ENCODE measurements at places on chromosomes 3 and 15. TPM values are rescaled to one million over a fixed set of nuclear protein-coding genes. Genes with fewer than 3 reads are reported as not detected.

DNA sequence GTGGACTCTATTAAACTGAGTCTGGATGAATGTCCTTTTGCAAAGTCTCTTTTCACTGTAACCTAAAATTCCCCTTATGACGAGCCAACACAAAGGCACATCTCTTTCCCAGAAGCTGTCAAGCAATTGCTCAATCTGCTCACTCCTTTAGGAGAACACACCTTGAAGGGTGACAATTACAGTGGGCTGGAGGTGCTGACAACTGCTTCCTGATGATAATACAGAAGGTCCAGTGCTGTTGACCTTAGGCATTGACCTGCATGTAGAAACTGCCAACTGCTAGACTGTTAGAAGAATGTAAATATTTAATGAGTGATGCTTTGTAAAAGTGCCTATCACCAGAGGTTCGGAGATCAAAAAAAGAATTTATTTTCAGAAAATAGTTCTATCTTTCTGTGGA, 757.7 kb downstream of the GRM7 start:
- DNase-seq: no peak

DNA sequence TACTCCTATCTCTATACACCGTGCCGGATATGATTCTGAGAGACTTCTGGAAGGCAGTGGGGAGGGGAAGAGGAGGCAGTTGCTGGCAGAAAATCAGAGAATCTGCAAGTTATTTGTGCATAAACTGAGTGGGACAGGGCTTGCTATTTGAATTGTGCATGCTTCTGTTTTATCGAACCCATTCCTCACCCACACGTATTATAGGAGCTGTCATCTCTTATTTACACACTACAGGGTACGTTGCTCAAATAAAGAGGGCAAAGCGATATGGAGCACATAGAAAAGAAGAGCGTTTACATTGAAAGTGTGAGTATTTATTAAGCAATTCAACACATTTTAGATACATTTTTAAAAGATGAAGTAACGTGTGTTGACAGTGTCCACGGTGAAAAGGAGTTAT, 191.6 kb downstream of the CPNE4 start:
- no peak for DNase-seq

- no peak for DNase-seq
Observed at GRCh38 chr3:140910860-140911259, 30.8 kb upstream of the SLC25A36 start.

DNA sequence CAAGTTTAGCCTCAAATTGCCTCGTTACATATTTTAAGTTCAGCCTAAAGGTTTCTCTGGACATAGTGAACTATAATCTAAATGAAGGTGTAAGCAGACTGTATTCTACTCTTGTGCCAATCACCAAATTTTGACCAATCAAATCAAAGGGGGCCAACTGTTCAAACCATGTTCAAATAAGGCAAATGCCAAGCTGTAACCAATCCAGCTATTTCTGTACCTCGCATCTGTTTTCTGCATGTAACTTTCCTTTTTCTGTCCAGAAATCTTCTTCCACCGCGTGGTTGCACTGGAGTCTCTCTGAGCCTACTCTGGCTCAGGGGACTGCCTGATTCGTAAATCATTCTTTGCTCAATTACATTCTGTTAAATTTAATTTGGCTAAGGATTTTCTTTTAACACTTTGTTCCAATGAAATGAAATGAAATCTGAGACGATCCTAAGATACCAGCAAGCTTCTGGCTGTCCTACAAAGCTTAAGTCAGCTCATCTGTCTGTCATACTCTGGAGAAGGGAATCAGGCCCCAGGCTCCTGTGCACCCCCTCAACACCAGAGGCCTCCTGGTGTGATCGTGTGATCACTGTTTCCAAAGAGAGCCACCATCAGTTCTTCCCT, 53.2 kb upstream of the ZNF148 start:
- DNase-seq: no peak

- no peak for DNase-seq
Observed at GRCh38 chr3:152100491-152101132, 168.1 kb upstream of the MBNL1 start.

Gene LSG1
- 9.6 TPM for polyA plus RNA-seq

Gene TTC23
- 5.7 TPM for polyA plus RNA-seq

DNA sequence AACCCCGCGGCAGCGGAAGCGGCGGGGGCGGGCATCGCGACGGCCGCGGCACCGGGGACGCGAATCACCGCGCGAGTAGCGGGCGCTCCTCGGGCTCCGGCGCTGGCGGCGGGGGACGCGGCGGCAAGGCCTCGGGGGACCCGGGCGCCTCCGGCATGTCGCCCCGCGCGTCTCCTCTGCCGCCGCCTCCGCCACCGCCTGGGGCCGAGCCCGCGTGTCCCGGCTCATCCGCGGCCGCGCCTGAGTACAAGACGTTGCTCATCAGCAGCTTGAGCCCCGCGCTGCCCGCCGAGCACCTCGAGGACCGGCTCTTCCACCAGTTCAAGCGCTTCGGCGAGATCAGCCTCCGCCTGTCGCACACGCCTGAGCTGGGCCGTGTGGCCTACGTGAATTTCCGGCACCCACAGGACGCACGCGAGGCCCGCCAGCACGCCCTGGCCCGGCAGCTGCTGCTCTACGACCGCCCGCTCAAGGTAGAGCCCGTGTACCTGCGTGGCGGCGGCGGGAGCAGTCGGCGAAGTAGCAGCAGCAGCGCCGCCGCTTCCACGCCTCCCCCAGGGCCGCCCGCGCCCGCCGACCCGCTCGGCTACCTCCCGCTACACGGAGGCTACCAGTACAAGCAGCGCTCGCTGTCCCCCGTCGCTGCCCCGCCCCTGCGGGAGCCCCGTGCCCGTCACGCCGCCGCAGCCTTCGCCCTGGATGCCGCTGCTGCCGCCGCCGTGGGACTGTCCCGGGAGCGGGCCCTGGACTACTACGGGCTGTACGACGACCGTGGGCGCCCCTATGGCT, 675 bp downstream of the RBM15B start:
- DNase-seq: no peak

Gene MAP2K1
- 164 TPM for polyA plus RNA-seq

DNA sequence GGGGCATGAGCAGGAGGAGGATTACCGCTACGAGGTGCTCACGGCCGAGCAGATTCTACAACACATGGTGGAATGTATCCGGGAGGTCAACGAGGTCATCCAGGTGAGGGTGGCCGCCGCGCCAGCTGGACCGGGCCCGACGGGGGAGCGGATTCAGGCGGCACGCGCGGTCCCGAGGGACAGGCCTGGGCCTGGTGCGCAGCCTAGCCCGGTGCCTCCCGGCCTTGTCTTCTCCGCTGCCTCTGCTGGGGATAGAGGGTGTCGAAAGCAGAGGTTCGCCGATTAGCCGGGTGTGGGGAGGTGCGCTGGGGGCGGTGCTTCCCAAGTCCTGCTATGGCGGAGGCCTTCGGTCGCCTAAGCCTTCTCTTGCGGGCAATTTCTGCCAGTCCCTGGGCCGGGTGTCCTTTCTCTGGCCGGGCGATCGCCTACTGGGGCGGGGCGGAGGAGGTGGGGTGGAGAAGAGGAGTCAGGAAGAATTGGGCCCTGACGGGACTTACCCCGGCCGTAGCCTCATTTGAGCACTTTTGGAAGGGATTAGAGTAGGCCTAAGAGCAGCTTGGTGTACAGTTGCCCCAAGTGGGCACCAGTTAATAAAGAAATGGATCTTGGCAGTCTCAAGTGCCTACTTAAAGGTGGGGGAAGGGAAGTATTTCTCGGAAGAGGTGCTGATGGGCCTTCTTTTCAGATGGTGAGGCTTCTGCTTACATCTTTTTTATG, 940 bp downstream of the ARIH1 start:
- DNase-seq: peak; percentile 85

DNA sequence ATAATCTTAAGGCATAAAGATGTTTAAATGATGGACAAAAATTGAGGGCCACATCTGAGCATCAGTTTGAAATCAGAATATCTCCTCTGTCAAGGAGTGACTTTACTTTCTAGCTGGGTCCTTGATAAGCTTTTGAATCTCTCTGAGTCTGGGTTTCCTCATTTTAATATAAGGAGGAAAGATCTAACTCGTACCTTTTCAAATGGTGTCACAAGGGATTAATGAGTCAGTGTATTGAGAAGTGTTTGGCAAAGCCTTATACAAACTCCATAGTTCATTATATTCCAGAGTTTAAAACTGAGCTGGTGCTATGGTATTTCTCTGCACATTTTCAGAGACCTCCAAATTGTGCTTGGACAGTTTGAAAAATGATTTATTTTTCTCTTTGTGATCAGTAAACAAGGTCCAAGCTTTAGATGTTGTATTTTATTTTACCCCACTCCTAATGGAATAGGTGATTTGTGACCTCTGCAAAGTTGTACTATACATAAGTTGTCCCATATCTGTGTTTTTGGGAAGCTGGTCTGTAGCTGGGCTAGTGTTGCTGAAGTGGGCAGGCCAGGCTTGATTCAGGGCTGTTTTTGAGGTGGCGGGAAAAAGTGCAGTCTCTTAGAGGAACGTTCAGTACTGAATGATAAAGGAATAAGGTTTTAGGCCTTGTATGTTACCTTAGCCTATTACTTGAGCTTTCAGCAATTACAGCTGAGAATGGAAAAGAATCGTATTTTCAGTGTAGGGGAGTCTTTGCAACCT, 5.6 kb downstream of the FNDC3B start:
- no peak for DNase-seq

Gene TMPRSS7
- polyA plus RNA-seq: not detected

DNA sequence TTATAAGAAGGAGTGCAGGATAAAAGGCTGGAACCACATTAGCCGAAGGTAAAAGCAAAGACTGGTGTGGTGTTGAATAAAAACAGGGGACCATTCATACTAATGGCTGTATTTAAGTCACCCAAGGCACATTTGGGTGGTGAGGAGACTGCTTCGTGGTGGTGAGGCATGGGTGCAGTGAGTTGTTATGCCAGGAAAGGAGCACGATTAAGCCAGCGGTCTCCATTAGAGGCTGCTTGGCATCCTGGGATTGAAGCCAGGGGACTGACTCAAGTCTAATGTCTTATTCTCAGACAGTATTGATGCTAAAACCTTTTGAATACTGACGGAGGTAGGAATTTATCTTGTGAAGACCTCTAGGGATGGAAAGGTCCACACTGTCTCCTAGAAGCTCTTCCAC, 21.9 kb downstream of the FEM1B start:
- no peak for DNase-seq

DNA sequence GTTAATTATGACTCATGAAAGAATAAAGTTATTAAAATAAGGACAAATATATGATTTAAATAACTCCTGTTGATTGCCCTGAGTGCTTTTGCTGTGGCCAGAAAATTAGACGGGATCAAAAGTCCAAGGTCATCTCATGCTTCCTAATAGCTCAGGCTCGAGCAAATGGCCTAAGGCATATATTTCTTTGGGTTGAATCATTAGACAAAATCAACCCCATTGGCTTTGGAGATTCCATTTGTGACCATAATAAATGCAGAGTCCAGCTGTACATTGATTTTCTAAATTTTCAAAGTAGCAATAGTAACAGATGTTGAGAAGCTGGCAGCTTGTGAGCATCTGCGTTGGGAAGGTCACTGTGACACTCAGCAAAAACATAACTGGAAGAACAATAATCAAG, 464.5 kb upstream of the TGFBR2 start:
- DNase-seq: no peak

DNA sequence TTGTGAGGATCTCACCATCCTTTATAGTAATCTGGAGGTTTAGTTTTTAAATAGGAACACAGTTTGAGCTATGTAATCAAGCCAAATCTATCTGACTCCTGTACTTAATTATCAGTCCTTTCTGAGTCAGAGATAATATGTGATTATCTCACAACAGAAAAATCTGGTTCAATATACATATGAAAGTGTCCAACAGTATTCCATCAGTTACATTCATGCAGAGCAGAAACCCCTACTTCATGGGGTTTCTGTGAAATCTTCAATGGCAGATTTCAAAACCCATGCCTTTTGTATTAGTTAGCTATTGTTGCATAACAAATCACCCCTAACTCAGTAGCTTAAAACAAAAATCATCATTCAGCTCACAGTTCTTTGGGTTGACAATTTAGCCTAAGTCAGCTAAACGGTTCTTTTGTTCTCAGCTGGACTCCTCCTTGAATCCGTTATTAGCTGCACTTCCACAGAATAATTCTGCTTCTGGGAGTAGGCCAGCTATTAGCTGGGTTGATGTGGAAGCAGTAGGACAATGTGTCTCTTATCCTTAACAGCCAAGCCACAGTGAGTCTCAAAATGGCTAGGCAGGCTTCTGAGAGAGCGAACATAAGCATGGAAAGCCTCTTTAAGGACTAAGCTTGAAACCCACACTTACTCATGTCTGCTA, 42.9 kb upstream of the ARPP21 start:
- DNase-seq: no peak

Gene IMPG2
- polyA plus RNA-seq: not detected

- DNase-seq: no peak
Observed at GRCh38 chr15:65778269-65778668, 13.8 kb downstream of the DENND4A start.

DNA sequence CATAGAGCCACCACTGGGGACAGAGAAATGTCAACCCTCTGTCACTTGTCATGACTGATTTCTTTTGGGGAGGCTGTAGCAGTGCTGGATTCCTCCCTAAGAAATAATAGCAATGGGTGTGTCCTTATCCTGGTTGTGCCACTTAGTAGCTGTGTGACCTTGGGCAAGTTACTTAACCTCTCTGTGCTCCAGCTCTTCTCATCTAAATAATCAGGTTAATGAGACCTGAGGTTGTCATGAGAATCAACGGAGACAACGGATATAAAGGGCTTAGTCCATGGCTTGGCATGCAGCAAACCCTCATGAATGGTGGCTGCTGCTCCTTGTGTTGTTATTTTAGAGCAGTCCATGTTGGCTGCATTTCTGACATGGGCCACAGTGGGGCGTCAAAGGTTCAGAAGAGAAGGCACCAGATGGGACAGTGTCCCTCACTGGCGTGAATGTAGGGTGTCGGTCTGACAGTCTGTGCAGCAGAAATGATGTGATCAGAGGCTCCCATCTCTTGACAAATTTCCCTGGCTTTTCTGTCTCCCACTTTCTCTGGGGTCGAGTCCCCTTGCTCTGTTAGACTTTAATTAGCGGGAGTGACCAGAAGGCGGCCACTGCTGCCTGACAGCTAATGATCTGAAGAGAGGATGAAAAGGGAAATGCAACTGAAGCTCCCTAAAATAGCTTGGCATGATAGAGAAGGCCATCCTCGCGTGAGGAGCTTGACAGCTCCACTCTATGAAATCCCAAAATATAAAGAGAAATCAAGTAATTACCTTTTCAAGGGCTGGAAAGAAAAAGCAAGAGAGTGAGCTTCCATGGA, 209.4 kb downstream of the CADPS start:
- peak; percentile 66 for DNase-seq
